ENCODE measurements at places on chromosomes 3 and 15.

DNA sequence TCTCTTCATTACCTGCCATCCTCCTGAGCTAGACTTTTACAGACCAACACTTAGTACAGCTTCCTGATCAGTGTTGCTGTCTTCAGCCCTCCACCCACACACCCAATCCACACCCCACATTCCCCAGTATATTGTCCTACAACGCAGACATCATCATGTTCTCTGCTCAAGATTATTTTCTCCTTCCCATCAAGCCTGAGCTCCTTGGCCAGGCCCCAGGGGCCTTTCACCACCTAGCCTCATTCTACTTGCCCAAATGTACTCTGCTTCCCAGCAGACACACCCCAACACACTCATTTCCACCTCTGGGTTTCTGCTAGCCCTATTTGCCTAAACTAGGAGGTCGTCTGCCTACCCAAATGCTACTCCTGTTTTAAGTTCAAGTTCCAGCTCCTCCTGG, 37.0 kb downstream of the DAPK2 start:
- no peak for DNase-seq

GRCh38 chr3:47746264-47746663, 35.4 kb downstream of the SMARCC1 start:
- DNase-seq, result no peak

DNA sequence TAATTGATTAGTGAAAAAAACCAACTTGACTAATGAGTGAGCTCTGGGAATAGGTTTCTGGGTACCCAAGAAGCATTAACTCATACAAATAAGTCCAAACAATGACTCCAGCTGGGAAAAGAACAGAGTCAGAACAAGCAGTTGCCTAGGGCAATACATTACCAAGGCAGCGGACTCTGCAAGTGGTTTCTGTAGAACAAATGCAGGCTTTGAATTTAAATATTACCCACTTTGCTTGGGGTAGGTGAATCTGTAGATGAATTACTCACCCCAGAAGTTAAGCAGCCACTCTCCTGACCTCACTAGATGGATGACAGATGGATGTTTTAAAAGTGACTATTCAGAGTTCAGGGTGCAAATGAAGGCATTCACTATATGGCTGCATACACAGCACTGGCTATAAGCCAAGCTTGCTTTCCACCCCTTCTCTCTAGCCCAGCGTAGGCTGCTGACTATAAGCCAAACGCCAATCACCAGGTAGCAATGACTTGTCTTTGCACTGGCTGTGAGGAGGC, 73.1 kb upstream of the BHLHE40 start:
- no peak for DNase-seq

DNA sequence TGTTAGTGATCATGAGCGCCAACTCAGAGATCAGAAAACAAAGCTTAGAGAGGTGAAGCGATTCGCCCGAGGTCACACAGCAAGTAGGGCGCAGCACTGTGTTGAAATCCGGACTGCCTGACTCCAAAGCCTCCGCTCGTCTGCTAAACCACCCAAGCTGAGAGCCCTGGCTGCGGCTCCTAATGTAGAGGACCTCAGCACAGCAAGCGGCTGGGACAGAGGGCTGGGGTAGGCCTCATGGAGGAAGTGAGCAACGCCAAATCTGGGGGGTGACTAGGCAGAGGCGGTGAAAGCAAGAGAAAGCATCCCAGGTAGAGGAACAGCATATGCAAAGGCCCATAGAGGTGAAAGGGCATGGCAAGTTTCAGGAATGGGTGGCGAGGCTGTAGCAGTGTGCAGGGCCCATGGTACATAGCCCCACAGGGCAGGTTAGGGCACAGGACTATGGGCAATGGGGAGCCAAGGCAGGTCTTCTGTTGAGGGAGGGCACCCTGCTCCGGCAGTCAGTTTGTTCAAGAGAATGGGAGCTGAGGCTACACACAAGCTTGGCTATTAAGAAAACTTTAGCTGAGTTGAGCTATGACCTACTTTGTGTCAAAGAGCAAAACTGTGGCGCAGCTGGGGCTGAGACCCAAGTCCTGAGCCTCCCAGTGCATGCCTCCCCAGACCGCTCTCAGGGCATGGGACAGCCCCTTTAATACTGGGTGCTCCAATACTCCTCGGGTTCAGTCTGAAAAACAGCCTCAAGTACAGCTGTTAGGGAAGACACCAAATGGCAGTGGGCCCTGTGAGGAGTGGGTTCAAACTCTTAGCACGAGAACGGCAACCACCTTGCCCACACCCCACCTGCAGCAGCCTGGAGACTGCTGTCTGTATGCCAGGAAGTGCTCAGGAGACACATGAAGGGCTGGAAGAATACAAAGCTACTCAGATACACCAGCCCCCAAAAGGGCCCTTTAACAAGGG, 988 bp upstream of the CFAP92 start:
- DNase-seq, result no peak

DNA sequence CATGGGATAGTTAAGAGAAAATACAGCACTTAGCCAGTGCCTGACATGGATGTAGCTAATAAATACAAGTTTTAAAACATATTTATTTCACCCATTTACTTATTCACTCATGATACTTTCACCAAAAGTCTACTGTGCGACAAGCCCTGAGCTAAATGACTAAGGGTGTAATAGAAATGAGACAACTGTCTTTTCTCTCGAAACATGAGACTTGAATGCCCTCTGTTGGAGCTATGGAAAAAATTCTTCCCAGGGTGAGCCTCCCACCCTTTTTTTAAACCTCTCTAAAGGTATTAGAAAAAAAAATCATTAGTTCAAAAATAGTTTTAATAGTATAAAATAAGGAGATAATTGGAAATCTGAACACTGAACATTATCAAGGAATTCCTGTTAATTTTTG, 24.3 kb upstream of the RPL14 start:
- DNase-seq, result no peak

- DNase-seq, result peak; percentile 90
These were observed 18.0 kb upstream of the ANKDD1A start for GRCh38 chr15:64893481-64894394.

GRCh38 chr3:128492671-128493569, at the start of gene GATA2:
GATA2 (minus strand) TSS chr3:128493201; CDS start chr3:128487031, 6,170 bp downstream.
- no peak for DNase-seq

- no peak for DNase-seq
These were observed 51.6 kb upstream of the BLM start for GRCh38 chr15:90665288-90666134.

GRCh38 chr3:96430079-96430478, 384.3 kb upstream of the EPHA6 start:
- DNase-seq, result no peak

- DNase-seq, result no peak
These were observed 130.8 kb downstream of the UACA start for GRCh38 chr15:70632491-70633102.

GRCh38 chr15:25766417-25766816, 96.7 kb downstream of the ATP10A start:
- no peak for DNase-seq

DNA sequence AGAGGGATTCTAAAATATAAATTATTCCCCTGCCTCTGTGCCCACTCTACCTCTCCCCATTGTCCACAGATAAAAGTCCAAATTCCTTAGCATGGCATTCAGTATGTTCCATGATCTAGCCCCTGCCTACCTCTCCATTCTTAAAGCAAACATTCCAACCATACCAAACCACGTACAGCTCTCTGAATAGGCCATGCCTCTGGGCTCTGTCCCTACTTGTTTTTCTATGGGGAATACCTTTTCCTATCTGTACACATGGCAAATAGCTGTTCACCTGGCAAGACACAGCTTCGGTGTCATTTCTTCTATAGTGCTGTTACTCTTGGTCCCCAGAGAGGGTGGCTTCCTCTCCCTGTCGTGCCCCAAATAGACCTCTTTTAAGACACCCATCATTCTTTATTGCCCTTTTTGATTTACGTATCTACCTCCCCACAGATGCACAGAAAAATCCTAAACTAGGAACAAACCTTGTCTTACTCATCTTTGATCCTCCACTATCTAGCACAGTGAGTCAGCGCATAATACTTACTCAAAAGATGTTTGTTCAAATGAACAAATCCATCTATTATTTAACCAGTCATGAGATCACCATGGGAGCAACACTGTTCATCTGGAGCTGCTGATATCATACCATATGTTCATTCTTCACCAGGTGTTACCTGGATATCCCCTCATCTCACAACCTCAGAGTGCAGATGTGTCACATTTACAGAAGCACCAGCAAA, 329.8 kb downstream of the THSD4 start:
- no peak for DNase-seq
